ENCODE measurements at places on chromosomes 2 and 18.

DNA sequence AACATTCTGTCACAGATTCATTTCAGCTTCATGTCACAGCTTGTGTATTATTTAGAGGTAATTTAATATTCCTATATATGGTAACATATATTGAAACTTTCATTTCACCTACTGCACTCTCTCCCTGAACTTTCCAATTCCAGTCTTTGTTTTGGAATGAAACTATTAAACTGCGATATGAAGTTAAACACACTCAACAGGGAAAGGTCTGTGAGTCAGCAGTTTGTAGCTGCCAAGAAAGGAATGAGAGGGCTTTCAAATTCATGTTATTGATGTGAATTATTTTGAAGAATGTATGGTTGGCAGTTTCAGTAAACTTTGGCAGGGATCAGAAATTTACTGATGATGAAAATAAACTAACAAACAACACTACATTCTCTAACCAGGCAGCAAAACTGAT is 148.3 kb downstream of the HNMT start:
- no peak for DNase-seq

- no peak for DNase-seq
Measured at GRCh38 chr18:79960921-79961526, 3.4 kb upstream of the HSBP1L1 start.

DNA sequence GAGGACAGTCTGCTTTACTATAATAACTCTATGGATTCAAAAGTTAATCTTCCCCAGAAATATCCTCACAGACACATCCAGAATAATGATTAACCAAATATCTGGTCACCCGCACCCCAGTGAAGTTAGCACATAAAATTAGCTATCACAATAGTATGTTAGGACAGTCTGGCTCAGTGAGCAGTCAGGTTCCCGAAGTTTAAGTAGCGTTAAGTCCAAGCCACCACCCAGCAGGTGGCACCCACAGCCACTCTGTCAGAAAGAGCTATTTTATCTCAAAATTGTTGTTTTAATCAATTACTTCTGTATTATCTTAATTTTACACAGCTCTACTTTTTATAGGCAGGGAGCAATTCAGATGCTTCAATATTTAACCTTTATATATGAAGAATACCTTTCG is 537.5 kb downstream of the MBD2 start:
- DNase-seq, result no peak

DNA sequence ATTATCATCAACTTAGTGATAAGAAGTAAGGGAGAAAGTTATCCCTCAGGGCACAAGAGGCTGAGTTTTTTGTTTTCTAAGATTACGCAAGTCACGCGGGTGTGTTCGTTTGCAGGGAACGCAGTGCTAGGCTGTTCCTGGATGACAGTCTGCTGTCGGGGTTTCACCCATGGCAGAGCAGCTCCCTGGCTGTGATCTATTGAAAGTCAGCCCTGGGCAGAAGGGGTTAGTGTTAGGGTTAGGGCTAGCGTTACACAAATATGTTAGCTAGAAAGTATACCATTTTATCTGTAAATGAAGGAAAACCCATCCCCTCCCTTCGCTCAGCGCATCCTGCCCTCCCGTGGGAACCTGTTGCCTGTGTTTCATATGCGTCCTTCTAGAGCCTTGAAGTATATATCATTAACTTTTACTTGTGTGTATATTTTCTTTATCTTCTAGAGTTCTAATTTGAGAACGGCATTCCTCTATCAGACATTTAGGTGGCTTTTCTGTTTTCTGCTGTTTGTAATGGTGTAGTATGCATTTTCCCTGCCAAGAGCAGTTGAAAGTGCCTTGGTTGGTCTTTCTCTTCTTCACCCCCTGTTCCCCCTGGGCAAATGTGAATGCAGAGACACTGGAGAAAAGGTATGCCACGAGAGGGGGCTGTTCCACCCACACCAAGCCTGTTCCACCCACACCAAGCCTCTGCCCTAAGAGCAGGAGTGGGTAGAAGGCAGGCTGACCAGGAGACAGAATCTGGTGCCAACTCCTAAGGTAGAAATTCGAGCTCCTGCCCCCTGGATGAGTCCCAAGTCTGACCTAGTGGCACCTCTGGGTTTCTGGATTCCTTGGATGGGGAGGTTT is 47.0 kb downstream of the ARMC9 start:
- DNase-seq, result no peak

All from nucleus accumbens (tissue), 56 donors.